RWPE2 (cell line): ENCODE measurements at places on chromosomes 5 and 9.

DNA sequence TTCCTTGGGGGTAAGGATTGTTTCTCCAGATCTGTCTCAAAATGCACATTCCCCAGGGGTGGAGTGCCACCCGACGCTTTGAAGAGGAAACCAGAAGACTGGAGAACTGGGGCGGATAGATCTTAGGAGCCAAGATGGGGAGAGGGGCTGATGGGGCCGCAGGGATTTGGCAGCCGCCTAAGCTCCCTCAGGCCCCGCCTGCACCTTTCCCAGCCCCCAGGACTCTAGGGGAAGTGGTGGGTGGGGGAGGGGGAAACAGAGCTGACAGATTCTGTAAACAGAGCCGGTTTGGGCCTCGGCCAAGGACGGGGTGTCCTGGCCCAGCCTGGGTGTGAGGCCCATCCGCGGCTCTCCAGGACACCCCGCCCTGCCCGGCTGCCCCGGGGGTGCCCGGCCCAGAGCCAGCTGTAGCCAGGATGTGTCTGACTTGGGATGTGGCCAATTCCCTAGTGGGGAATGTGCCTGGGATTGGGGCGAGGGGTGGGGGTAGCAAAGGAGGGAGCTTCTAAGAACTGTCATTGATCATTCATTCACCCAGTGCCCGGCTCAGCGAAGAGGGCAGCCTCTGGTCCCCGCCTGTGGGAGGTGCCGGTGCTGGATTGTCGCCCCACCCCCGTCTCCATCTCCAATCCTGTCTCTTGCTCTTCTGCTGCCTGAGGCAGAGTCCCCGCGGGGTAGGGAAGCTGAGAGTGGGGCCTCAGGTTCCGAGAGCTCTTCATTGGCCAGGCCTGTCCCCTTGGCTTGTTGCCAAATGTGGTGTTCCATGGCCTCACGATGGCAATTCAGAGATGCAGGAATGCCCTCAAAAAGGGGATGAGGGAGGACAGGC is 54.8 kb upstream of the CDKN2AIPNL start:
- peak overlapping the region; percentile 28 for H3K4me3 ChIP-seq
- no peaks in the 10 kb centered on the region for H3K36me3 ChIP-seq
- no peaks in the 10 kb centered on the region for H3K27me3 ChIP-seq
- DNase-seq: peak; percentile 100

GRCh38 chr5:56004874-56005273 is 10.1 kb upstream of the IL6ST start:
- no peaks in the 10 kb centered on the region for H3K4me1 ChIP-seq
- no peak for DNase-seq
- no peak overlapping the region for H3K4me3 ChIP-seq
- H3K36me3 ChIP-seq: no peaks in the 10 kb centered on the region
- no peaks in the 10 kb centered on the region for H3K27me3 ChIP-seq
- no peak overlapping the region for H3K27ac ChIP-seq

DNA sequence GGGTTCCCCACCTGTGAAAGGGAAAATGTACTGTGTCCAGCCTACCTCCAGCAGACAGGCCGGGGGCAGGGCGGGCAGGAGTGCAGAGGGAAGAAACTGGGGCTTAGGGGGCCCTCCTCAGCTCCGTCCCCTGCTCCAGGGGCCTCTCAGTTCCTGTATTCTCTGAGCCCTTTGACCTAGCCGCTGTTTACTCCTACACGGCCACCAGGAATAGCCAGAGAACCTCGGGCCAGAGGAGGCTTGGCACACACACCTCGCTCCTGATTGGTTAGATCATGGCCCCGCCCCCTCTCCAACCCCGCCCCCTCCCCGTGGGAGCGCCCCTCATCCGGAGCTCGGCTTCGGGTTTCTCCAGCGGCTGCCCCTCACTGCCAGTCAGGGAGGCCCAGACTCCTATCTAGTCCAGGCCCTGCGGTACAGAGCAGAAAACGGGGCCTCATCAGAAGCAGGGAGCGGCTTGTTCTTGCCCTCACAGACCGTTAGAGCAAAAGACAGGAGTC is 2.2 kb downstream of the ST6GALNAC6 start:
- H3K36me3 ChIP-seq: peaks cover 45% of the 10 kb centered on the region
- no peaks in the 10 kb centered on the region for H3K4me1 ChIP-seq
- DNase-seq: no peak
- H3K27me3 ChIP-seq: no peaks in the 10 kb centered on the region
- no peak overlapping the region for H3K4me3 ChIP-seq

DNA sequence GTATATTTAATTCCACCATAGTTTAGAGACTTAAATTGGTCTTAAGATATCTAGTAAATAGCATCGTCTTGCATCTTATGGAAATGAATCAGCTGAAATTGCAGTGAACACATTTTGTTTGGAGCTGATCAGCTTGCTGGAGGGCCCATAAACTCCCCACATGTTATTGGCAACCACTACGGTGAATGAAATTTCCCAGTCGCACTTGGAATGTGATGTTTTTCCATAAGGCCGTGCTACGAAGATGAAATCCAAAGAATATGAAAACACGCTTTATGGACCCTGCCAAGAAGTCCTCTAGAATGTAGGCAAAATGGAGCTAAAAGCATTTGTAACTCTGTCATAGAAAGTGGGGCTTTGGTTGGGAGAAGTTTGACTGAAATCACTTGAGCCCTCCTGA is 572.1 kb downstream of the ACTL7B start:
- no peak for DNase-seq
- H3K4me1 ChIP-seq: no peaks in the 10 kb centered on the region
- H3K4me3 ChIP-seq: no peak overlapping the region
- no peaks in the 10 kb centered on the region for H3K27me3 ChIP-seq
- H3K27ac ChIP-seq: no peak overlapping the region
- no peaks in the 10 kb centered on the region for H3K36me3 ChIP-seq

DNA sequence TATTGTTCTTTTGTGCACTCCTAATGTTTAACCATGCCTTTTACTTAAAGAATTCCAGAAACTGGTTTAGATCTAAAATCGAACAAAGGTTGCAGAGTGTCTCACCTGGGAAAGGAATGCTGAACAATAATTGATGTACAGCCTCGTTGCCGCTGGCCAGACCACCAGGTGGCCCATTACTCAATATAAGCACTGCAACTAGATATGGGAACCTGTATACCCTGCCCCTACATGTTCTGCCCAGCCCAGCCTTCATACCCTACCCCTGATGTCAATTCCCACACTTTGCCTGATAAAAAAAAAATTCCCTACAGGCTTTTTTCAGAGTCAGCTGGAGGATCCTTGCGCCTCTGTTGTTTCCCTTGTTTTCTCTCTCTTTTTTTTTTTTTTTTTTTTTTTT is 13.8 kb downstream of the HINT1 start:
- H3K27me3 ChIP-seq: no peaks in the 10 kb centered on the region
- H3K36me3 ChIP-seq: no peaks in the 10 kb centered on the region
- no peak overlapping the region for H3K4me3 ChIP-seq
- DNase-seq: no peak
- H3K27ac ChIP-seq: no peak overlapping the region

DNA sequence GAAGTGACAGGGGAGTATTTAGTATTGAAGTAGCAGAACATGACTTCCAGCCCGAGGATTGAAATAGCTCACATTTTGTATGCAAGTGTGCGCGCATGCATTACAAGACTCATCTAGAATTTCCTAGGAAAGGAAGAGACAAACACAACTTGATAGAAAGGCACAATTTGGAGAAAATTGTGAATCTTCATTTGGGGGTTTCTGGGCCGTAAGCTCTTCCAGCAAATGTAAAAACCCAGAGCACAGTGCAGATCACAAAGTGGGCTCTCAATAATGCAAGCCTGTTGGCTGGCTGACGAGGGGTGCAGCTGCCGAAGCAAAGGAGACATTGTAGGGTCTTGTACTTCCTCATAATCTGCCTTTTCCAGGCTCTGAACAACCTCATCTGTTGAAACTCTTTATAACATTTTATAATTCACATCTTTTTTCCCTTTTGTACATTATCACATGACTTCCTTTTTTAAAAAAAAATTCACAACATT is 109.0 kb downstream of the BAAT start:
- no peak for DNase-seq
- no peaks in the 10 kb centered on the region for H3K36me3 ChIP-seq
- H3K4me1 ChIP-seq: no peaks in the 10 kb centered on the region
- peaks cover 2% of the 10 kb centered on the region for H3K27me3 ChIP-seq

- H3K4me3 ChIP-seq: no peak overlapping the region
- H3K27ac ChIP-seq: peak overlapping the region; percentile 94
- peaks cover 8% of the 10 kb centered on the region; the same call in 1 of the 2 replicates for H3K36me3 ChIP-seq
- peaks cover 50% of the 10 kb centered on the region for H3K4me1 ChIP-seq
- DNase-seq: no peak
Measured at GRCh38 chr5:59763541-59763940, 130.0 kb downstream of the PDE4D start.

DNA sequence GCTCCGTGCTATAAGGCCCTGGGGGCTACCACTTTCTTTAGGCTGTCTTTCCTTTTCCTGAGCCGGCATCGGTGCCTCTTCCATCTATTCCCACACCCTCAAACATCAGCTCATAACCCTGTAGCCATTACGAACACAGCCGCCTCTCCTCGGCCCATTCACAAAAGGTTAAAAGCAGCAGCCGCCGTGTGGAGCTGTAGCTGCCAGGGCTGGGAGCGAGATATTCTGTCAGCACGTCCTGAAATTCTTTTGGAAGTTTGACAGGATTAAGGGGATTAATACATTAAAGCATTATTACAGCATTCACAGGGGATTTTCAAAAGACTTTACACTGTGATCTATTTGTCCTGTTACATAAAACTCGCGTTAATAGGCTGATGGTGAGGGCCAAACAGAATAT is 428.2 kb downstream of the CDK5RAP2 start:
- H3K36me3 ChIP-seq: no peaks in the 10 kb centered on the region
- H3K4me3 ChIP-seq: no peak overlapping the region
- no peak for DNase-seq
- no peak overlapping the region for H3K27ac ChIP-seq
- H3K27me3 ChIP-seq: no peaks in the 10 kb centered on the region
